ENCODE measurements at places on chromosomes 16 and 17. TPM values are rescaled to one million over a fixed set of nuclear protein-coding genes. Genes with fewer than 3 reads are reported as not detected.

The TTYH2 gene
- 18.7 TPM for polyA plus RNA-seq

DNA sequence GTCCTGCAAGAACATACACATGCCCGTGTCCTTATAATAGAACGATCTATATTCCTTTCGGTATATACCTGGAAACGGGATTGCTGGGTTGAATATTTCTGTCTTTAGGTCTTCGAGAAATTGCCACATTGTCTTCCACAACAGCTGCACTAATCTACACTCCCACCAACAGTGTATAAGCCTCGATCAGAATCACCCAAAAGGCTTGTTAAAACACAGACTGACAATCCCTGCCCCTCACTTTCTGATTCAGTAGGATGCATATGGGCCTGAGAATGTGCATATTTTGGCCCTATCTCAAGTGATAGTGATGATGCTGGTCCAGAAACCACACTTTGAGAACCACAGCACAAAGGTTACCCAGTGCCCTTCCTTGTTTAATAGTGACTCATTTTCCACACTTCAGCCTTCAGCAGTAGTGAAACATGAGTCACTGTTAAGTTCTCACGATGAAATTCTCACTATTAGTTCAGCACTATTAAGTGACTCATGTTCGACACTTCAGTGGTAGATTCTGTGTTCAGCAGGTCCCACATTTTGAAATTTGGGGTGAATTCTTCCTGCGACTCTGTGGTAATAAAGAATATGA, 215.6 kb downstream of the GRIN2A start:
- DNase-seq = no peak

- DNase-seq = no peak
These were observed 95.6 kb upstream of the HLF start for GRCh38 chr17:55168958-55169687.

GRCh38 chr16:84813141-84813934, 6.4 kb upstream of the CRISPLD2 start:
- no peak for DNase-seq

DNA sequence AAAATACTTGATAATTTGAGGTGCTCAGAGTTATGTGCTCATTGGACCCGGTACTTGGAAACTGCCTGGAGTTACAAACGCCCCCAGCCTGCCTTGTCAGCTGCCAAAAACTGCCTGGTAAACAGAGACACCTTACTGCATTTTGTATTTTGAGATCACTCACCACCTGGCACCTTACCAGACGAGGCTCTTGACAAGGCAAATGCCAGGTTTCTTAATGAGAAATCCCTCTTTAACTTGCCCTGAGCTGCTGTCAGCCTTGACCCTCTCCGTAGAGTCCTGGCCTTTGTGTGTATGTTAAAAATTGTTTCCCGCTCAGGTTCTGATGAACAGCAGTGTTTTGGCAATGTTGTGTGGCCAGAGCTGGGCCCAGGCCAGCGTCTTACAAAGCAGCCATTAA, 28.8 kb downstream of the SYT17 start:
- DNase-seq = no peak

- DNase-seq = no peak
These were observed 72.5 kb downstream of the RBFOX1 start for GRCh38 chr16:7405166-7405565.

Measured in CD14-positive monocyte (primary cell).